Epithelial cell of proximal tubule (primary cell): ENCODE measurements at places on chromosomes 5 and 9. TPM values are rescaled to one million over a fixed set of nuclear protein-coding genes. Genes with fewer than 3 reads are reported as not detected.

- DNase-seq, result no peak
These were observed 113.4 kb upstream of the GRHPR start for GRCh38 chr9:37309136-37309535.

Gene IRX1
- total RNA-seq, result 18.0 and 22.1 TPM in 2 replicates

Gene CDX1
- not detected in 2 replicates for total RNA-seq

GRCh38 chr9:9778293-9778692, 834.5 kb downstream of the PTPRD start:
- DNase-seq, result no peak

- DNase-seq, result no peak
These were observed 11.6 kb downstream of the SKIC3 start for GRCh38 chr5:95543017-95543705.

- DNase-seq, result no peak
These were observed 36.3 kb upstream of the HAND1 start for GRCh38 chr5:154514331-154514730.

Gene FCN1
- not detected in 2 replicates for total RNA-seq

Gene AFF4
- total RNA-seq, result 25.5 and 29.2 TPM in 2 replicates

GRCh38 chr5:88833371-88834130, 49.4 kb downstream of the MEF2C start:
- no peak for DNase-seq

GRCh38 chr5:29930316-29930715, 1263.2 kb upstream of the CDH6 start:
- DNase-seq, result no peak

DNA sequence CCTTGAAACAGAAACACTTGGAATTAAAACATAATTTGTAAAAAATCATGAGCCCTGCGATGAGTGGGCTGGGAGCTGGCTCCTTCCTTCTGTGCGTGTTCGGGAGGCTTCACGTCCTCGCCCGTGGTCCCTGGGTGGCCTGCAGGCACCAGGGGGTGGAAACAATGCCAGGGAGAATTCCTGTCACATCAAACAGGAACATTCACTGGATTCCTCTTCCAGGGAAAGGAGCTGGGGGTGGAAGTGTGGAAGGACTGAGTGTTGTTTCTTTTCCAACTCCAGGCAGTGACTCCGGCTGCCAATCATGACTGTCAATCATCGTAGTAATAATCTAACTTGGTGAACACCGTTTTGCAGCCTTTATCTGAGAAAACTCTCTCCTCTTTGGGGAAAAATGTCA, 10.3 kb downstream of the TOR1A start:
- no peak for DNase-seq

DNA sequence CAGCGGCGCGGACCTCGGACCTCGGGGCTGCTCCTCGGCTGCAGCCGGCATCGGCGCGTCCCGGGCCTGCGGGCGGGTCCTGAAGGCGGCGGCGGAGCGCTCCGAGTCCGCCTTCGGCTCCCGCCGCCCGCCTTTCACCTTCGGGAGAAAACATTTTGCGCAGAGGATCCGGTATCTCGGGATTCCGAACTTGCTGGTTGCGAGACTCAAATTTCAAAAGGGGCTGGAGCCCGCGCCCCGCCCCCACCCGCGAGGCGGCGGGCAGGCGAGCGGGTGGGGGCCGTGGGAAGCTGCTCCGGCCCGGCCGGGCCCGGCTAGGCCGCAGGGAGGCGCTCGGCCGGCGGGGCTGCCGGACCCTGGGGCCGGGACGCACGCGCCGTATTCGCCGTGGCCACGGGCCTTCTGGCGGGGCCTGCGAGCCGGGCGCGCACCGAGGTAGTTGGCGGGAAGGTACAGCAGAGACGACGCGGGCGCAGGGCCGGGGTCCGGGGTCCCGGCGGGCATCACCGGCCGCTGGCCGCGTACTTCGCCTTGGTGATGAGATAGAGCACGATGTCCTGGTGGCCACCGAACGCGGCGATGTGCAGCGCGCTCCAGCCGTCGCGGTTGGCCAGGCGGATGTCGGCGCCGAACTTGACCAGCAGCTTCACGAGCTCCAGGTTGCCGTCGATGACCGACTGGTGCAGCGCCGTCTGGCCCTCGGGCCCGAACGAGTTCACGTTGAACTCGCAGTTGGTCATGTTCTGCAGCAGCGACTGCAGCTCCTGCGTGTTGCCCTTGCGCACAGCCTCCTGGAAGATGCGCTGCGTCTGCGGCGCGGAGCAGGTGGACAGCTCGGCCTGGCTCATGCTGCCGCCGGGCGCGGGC, 757 bp downstream of the NRARP start:
- no peak for DNase-seq

- no peak for DNase-seq
These were observed 99.9 kb downstream of the PRR16 start for GRCh38 chr5:120564013-120564412.

DNA sequence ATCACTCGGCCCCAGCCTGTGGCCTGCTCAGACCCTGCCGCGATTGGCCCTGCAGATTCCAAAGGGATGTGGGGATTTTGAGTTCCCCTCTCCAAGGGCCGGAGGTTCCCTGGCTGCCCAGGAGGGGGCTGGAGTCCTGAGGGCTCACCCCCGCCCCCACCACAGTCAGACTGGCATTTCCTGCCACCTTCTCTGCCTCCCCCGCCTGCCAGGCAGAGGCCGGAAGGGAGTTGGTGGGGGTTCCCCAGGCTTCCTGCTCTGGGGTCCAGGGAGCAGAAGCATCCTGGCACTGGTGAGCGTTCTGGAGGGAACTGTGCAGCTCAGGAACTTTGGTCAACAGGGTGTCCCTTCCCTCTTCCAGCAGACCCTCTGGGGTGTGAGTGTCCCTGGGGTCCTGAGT, 70.6 kb downstream of the RXRA start:
- no peak for DNase-seq

Gene SEMA6A
- total RNA-seq, result 8.3 and 11.6 TPM in 2 replicates

Gene LAMC3
- 0.14 and 0.29 TPM in 2 replicates for total RNA-seq

DNA sequence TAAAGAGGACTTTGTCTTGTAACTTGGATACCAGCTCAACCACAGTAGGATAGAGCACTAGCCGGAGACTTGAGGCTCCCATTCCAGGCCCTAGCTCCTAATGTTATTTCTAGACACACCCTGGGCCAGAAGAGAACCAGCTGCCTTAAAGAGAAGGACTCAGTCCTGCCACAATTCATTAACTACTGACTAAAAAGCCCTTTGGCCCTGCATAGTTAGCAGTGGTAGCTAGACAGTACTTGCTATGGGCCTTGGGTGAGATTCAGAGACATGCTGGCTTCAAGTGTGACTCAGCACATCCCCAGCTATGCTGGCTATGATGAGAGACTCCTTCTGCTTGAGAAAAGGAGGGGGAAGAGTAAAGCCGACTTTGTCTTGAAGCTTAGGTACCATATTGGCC, 47.3 kb downstream of the TMEM167A start:
- peak; percentile 83 for DNase-seq

GRCh38 chr5:33310451-33310850, 130.3 kb upstream of the TARS1 start:
- no peak for DNase-seq

Gene SH3PXD2B
- total RNA-seq, result 23.7 and 25.6 TPM in 2 replicates

Gene NEURL1B
- total RNA-seq, result 1.0 and 4.4 TPM in 2 replicates

Gene SELENOP
- total RNA-seq, result 2.1 and 11.9 TPM in 2 replicates

GRCh38 chr9:77589046-77589795, 58.9 kb downstream of the GNA14 start:
- DNase-seq, result no peak

GRCh38 chr5:158236511-158237335, 377.8 kb upstream of the CLINT1 start:
- no peak for DNase-seq

Gene PTGR1
- total RNA-seq, result 82.3 and 124 TPM in 2 replicates

GRCh38 chr9:38208206-38208901, 139.3 kb upstream of the SHB start:
- peak; percentile 57 for DNase-seq

Gene ENTPD8
- not detected in 2 replicates for total RNA-seq

DNA sequence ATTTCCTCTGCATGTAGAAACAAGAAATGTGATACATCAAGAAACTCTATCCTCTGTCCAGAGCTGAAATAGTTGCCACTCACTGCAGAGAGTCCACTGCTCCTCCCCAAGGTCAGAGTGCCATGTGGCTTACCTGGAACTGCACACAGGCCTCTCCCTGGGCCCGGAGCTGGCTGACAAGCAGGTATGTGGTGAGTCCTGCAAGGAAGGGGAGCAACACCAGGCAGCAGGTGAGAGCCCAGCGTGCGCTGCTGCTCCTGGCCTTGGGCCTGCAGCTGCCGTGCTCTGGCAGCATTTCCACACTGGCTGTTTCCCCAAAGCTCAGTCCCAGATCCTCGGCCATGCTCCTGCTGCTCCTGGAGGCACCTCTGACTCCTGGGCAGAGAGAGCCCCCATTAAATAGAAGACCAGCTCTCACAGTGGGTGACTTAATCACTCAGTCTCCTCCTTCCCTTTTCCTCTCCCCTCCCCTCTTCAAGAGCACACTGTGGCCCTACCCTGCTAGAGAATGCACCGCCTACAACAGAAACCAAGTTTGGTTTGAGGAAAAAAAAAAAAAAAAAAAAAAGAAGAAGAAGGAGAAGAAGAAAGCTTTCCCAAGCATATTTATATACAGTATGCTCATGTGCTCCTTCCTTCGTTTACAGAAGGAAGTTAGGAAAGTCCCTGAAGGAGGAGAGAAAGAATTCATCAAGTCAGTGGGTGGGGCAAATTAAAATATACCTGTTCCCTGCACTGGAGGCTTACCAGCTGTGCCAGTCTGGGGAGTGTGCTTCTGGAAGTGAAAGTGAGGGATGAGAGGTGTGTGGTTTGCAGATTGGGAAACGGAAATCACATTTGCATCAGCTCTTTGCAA, at the start of gene TNFSF15:
TSS of gene TNFSF15 (minus strand) at position 370 of the 856 bp plus-strand sequence. CDS start at position 343, 27 bp downstream.
- no peak for DNase-seq

DNA sequence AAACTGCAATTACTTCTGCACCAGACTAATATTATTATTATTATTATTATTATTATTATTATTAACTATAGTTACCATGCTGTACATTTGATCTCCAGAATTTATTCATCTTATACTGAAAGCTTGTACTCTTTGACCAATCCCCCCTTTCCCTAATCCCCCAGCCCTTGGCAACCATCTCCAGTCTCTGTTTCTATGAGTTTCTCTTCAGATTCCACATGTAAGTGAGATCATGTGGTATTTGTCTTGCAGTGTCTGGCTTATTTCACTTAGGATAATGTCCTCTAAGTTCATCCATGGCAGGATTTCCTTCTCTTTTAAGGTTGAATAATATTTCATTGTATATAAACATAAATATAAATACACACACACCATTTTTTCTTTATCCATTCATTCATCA, 287.0 kb upstream of the DAB2 start:
- DNase-seq, result no peak
